ENCODE measurements at places on chromosomes 4 and X.

DNA sequence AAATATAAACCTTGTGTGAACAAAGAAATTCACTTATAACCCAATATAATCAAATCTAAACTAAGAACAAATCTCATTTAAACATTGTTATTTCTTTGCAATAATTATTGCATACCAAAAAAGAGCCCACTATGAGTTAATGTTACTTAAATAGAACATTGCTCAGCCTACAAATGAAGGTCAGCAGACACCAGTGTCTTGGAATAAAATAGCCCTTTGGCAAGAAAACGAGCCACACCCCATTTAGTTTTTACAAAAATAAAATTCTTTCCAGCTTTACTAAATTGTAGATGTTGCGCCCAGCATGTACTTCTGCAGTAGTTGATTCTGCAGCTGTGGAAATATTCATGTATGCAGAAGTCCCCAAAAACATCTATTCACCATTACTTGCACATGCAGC, 12.2 kb downstream of the PLS3 start:
- H3K4me1 ChIP-seq: no peaks in the 10 kb centered on the region
- H3K4me3 ChIP-seq: no peak overlapping the region

DNA sequence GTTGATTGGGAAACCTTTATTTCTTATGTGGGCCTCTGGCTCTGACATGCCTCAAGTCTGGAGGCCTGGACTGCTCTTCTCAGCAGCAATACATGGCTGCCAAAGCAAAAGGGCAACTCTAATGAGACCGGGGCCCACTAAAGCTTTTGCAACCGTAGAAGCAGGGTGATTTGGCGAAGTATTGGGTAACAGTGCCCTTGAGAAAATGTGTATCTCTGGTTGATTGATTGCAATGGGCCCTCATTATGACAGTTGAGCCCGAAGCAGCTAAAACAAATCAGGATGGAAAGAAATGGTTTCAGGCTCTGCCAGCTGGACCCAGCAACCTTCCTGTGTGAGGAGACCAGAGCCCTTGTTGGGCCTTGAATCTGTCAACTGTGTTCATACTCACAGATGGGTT, 73.4 kb downstream of the CLCN4 start:
- H3K4me1 ChIP-seq: no peaks in the 10 kb centered on the region
- H3K27ac ChIP-seq: no peak overlapping the region
- no peak for DNase-seq
- H3K36me3 ChIP-seq: no peaks in the 10 kb centered on the region
- no peak overlapping the region for H3K4me3 ChIP-seq

GRCh38 chr4:164212134-164212533, 541.8 kb upstream of the SMIM31 start:
- H3K27me3 ChIP-seq: no peaks in the 10 kb centered on the region
- H3K27ac ChIP-seq: no peak overlapping the region

GRCh38 chrX:69120476-69120875, 44.8 kb downstream of the PJA1 start:
- no peaks in the 10 kb centered on the region for H3K4me1 ChIP-seq
- H3K4me3 ChIP-seq: no peak overlapping the region
- H3K36me3 ChIP-seq: no peaks in the 10 kb centered on the region
- no peak for DNase-seq

- no peak overlapping the region for H3K4me3 ChIP-seq
- peaks cover 2% of the 10 kb centered on the region for H3K36me3 ChIP-seq
- no peaks in the 10 kb centered on the region for H3K4me1 ChIP-seq
- no peaks in the 10 kb centered on the region for H3K27me3 ChIP-seq
- no peak overlapping the region for H3K27ac ChIP-seq
These were observed 121.7 kb downstream of the PDS5A start for GRCh38 chr4:39855909-39856512.

GRCh38 chr4:94598758-94599157, 147.0 kb downstream of the PDLIM5 start:
- no peak for DNase-seq
- no peaks in the 10 kb centered on the region for H3K36me3 ChIP-seq
- no peaks in the 10 kb centered on the region for H3K4me1 ChIP-seq
- H3K27me3 ChIP-seq: no peaks in the 10 kb centered on the region

DNA sequence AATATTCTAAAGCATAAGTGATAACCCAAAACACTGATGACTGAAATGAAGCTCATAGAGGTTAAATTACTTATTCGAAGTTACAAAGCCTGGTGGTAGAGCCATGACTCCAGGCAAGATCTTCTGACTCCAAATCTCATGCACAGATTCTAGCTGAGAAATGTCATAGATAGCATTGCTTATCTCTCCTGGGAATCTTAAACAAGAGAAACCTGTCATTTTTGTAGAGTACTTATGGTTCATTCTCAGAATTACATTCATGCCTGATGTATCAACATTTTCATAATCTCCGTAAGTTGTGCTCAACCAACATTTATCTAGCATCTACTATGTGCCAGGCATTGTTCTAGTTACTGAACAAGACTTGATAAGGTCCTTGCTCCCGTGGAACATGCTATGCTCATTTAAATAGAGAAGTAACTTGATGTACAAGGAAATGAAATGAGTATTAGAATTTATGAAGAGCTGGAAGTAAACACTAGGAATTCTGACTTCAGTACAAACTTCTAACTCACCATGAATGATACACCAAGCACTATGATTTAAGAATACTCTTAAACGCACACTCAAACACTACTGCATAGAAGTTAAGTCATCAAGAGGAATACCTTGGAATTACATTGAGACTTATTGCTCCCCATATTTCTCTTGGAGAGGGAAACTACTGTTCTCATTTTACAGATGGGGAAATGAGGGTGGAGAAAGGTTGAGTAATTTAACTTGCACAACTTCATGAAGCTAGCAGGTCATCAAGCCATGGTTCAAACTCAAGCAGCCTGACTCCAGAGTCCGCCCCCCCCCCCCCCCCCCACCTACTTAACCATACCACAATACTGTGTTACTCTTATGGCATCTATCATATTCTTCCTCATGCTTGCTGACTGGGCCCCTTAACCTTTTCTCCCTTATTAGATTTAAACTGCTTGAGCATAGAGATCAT, 45.4 kb downstream of the MBNL3 start:
- no peaks in the 10 kb centered on the region for H3K4me1 ChIP-seq
- DNase-seq: no peak
- no peak overlapping the region for H3K27ac ChIP-seq
- no peaks in the 10 kb centered on the region for H3K27me3 ChIP-seq
- no peak overlapping the region for H3K4me3 ChIP-seq
- no peaks in the 10 kb centered on the region for H3K36me3 ChIP-seq

DNA sequence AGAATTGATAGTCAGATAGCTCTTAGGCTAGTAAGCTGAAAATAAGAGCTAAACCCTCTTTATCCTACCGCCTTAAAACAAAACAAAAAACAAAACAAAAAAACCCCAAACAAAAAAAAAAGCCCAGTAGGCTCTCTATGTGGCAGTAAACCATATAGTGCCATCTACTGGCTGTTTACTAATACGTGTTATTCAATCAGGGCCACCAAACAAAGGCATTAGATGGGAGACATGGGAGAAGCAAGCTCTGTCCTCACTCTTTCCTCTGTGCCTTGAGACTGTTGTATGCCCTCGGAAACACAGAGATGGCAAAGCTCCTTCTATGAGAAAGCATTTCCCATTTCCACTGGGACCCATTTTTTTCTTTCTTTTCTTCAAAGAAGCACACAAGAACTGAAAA, 148.8 kb upstream of the MID1 start:
- H3K36me3 ChIP-seq: no peaks in the 10 kb centered on the region
- no peaks in the 10 kb centered on the region for H3K27me3 ChIP-seq
- no peak overlapping the region for H3K4me3 ChIP-seq

- H3K27ac ChIP-seq: no peak overlapping the region
- H3K4me3 ChIP-seq: no peak overlapping the region
- no peaks in the 10 kb centered on the region for H3K4me1 ChIP-seq
- no peaks in the 10 kb centered on the region for H3K27me3 ChIP-seq
These were observed 124.2 kb upstream of the EOLA2 start for GRCh38 chrX:150062292-150063137.

GRCh38 chr4:114349543-114350175, 248.9 kb upstream of the UGT8 start:
- no peak overlapping the region for H3K4me3 ChIP-seq
- no peaks in the 10 kb centered on the region for H3K36me3 ChIP-seq
- no peak for DNase-seq
- H3K27ac ChIP-seq: no peak overlapping the region
- peaks cover 4% of the 10 kb centered on the region for H3K4me1 ChIP-seq

GRCh38 chrX:67784712-67785111, 240.9 kb downstream of the AR start:
- DNase-seq: no peak
- H3K4me1 ChIP-seq: no peaks in the 10 kb centered on the region
- H3K36me3 ChIP-seq: no peaks in the 10 kb centered on the region
- H3K27ac ChIP-seq: no peak overlapping the region
- no peak overlapping the region for H3K4me3 ChIP-seq
- no peaks in the 10 kb centered on the region for H3K27me3 ChIP-seq

DNA sequence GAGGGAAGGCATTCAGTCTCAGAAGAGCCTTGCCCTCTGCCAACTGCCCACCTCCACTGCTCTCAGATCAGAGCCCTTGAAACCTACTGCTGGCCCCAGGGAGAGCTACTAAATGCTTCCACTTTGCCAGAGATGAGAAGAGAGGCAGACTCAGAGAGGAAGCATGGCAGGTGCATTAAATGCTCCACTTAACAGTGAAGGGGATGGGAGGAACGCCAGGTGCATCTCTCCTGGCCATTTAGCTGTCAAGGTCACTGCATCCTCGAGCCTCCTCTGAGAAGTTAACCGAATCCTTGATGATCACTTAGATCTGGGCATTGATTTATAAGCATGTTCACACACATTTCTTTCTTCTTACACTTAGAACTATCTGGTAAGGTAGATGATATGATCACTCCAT, 15.0 kb downstream of the TRPC5 start:
- no peaks in the 10 kb centered on the region for H3K27me3 ChIP-seq
- H3K27ac ChIP-seq: no peak overlapping the region
- no peak overlapping the region for H3K4me3 ChIP-seq
- H3K36me3 ChIP-seq: no peaks in the 10 kb centered on the region

DNA sequence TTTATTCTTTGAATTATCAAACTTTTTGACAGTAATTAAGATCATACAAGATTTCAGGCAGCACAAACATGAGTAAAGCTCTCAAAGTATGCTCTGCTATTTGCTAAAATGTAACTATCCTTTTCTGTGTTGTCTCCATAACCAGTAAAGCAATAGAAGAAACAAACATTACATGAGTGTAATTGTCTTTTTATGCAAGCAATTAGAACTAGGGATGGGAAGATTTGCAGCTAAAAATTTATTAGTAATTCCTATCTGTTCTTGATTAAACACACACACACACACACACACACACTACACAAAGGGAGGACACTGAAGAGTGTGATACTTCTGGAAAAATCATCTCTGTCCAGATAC, 512.9 kb downstream of the FAT4 start:
- no peaks in the 10 kb centered on the region for H3K27me3 ChIP-seq
- H3K4me1 ChIP-seq: no peaks in the 10 kb centered on the region
- no peaks in the 10 kb centered on the region for H3K36me3 ChIP-seq
- H3K27ac ChIP-seq: no peak overlapping the region
- H3K4me3 ChIP-seq: no peak overlapping the region

- no peak for DNase-seq
- H3K27ac ChIP-seq: no peak overlapping the region
- H3K4me1 ChIP-seq: no peaks in the 10 kb centered on the region
- H3K4me3 ChIP-seq: no peak overlapping the region
- no peaks in the 10 kb centered on the region for H3K27me3 ChIP-seq
- no peaks in the 10 kb centered on the region for H3K36me3 ChIP-seq
These were observed 98.2 kb downstream of the USP46 start for GRCh38 chr4:52560844-52561280.

Measured in mesendoderm (in vitro differentiated cells).